Calu3 (cell line): ENCODE measurements at places on chromosomes 7 and 10. TPM values are rescaled to one million over a fixed set of nuclear protein-coding genes. Genes with fewer than 3 reads are reported as not detected.

The OIT3 gene
- 1.4 and 1.9 TPM in 2 replicates for total RNA-seq

The FZD1 gene
- 3.2 and 3.7 TPM in 2 replicates for total RNA-seq

The PNLIPRP3 gene
- not detected in 2 replicates for total RNA-seq

The GIMAP8 gene
- total RNA-seq: not detected in 2 replicates

The C10orf95 gene
- 0.57 and 0.59 TPM in 2 replicates for total RNA-seq

The PIP gene
- not detected in 2 replicates for total RNA-seq

The OR6B1 gene
- not detected in 2 replicates for total RNA-seq

The ZNF37A gene
- total RNA-seq: 8.1 and 8.6 TPM in 2 replicates

The TFPI2 gene
- 213 and 218 TPM in 2 replicates for total RNA-seq

The FBXO24 gene
- 0.29 and 0.66 TPM in 2 replicates for total RNA-seq

The HYAL4 gene
- total RNA-seq: not detected in 2 replicates

The OR2A42 gene
- total RNA-seq: not detected in 2 replicates

The MMP21 gene
- total RNA-seq: 0.24 TPM in 1 of 2 replicates, not detected in the other

The CYP3A5 gene
- 44.9 and 70.7 TPM in 2 replicates for total RNA-seq

The LRMDA gene
- 5.5 and 7.6 TPM in 2 replicates for total RNA-seq

The CRPPA gene
- 7.5 and 9.9 TPM in 2 replicates for total RNA-seq

The ZPBP gene
- not detected in 2 replicates for total RNA-seq

The ADAM8 gene
- 40.4 and 54.4 TPM in 2 replicates for total RNA-seq

The TUBB8 gene
- 0.34 TPM in 1 of 2 replicates, not detected in the other for total RNA-seq

The PLEKHA8 gene
- 25.0 and 27.6 TPM in 2 replicates for total RNA-seq

The ZNF117 gene
- total RNA-seq: 2.4 and 2.5 TPM in 2 replicates

The PRTFDC1 gene
- total RNA-seq: 22.7 and 24.6 TPM in 2 replicates

The SRRM3 gene
- 0.21 TPM in 1 of 2 replicates, not detected in the other for total RNA-seq

The ADAM12 gene
- total RNA-seq: not detected in 2 replicates

The PTN gene
- 0.35 and 0.54 TPM in 2 replicates for total RNA-seq

The ADGRA1 gene
- not detected in 2 replicates for total RNA-seq

The LEP gene
- not detected in 2 replicates for total RNA-seq

The MYH16 gene
- 0.61 and 0.97 TPM in 2 replicates for total RNA-seq

The PAPOLB gene
- total RNA-seq: 0.07 TPM in 1 of 2 replicates, not detected in the other

The CEP55 gene
- total RNA-seq: 46.9 and 52.2 TPM in 2 replicates

The SEPTIN7 gene
- total RNA-seq: 269 and 308 TPM in 2 replicates

The AMPH gene
- not detected in 2 replicates for total RNA-seq

The TEX47 gene
- total RNA-seq: not detected in 2 replicates

The AEBP1 gene
- total RNA-seq: not detected in 2 replicates

The RADIL gene
- 0.83 and 1.8 TPM in 2 replicates for total RNA-seq

The SEMA3C gene
- 61.1 and 67.7 TPM in 2 replicates for total RNA-seq

The CCDC146 gene
- total RNA-seq: 4.8 and 8.8 TPM in 2 replicates

The SLC18A2 gene
- total RNA-seq: not detected in 2 replicates

The FEZF1 gene
- total RNA-seq: 0.22 TPM in 1 of 2 replicates, not detected in the other

The GPR26 gene
- total RNA-seq: not detected in 2 replicates

The MAGI2 gene
- 0.52 and 0.64 TPM in 2 replicates for total RNA-seq

The SPDYE16 gene
- not detected in 2 replicates for total RNA-seq

The NPY gene
- not detected in 2 replicates for total RNA-seq

The FAM25C gene
- not detected in 2 replicates for total RNA-seq

The CPVL gene
- total RNA-seq: 43.5 and 62.7 TPM in 2 replicates

The CALHM3 gene
- not detected in 2 replicates for total RNA-seq
